ENCODE measurements at places on chromosomes 4 and X.

GRCh38 chr4:80008351-80008750, 64.7 kb downstream of the ANTXR2 start:
- DNase-seq: no peak

DNA sequence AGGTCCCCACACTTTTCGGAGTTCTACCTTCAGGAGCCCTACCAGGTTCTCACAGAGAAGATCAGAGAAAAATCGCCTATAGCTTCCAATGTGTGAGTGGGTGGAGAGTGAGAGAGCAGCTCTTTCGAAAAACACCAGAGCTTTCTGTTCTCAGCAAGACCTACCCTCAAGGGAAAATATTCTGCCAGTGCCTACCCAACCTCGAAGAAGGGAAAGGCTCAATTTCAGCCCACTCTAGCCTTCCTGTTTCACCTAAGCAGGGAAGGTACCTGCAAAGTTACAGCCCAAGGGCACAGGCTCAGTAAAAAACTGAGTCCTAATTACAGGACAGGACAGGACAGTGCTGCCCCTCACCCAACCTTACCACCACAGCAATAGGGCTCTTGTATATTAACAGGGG, 104.0 kb upstream of the WDR17 start:
- no peak for DNase-seq

- DNase-seq: no peak
Observed at GRCh38 chr4:116469582-116469981, 615.8 kb downstream of the TRAM1L1 start.

GRCh38 chr4:22814906-22815305, 122.2 kb downstream of the GBA3 start:
- no peak for DNase-seq

DNA sequence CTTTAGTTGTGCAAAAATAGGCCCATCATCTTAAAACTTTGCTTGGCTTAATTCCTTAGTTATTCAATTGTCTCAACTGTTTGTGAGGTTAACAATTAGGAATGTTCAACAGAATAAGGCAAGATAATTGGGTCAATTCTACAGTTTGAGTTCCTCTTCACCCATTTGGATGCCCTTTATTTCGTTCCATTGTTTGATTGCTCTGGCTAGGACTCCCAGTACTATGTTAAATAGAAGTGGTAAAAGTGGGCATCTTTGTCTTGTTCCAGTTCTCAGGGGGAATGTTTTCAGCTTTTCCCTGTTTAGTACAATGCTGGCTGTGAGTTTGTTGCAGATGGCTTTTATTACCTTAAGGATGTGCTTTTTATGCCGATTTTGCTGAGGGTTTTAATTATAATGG, 761.5 kb upstream of the GRIA3 start:
- no peak for DNase-seq

- no peak for DNase-seq
Observed at GRCh38 chr4:31237233-31237632, 517.1 kb downstream of the PCDH7 start.

DNA sequence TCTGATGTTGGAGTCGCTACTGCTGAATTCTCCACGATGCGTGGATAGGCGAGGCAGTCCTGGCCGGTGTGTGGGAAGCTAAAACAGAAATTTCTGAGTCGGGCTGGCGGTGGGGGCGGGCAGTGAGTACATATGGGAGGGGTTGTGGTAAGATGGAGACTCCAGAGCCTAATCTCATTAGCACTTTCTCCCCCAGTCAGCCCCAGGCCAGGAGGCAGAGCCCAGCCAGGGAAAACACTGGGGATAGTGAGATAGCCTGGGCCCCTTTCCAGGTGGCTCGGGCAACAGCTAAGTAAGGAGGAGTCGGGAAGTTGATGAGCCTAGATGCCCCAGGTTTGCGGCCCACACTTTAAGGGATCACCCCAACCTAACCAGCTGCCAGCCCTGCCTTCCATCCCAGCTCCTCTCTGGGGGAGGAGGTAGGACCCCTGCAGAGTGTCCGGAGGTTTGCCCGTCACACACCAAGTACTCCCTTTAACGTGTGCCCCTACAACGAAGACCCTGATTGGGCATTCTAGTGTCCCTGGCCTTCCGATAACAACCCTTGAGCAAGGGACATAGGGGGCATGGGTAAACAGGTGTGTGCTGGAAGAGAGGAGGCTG, 2.4 kb upstream of the LOC101059915 start:
- no peak for DNase-seq

- DNase-seq: no peak
Observed at GRCh38 chrX:39613997-39614679, 483.6 kb downstream of the BCOR start.

GRCh38 chr4:80475798-80476197, 140.3 kb downstream of the CFAP299 start:
- no peak for DNase-seq

- no peak for DNase-seq
Observed at GRCh38 chr4:188275686-188276085, 136.4 kb downstream of the TRIML1 start.
